ENCODE measurements at places on chromosomes 16 and 17.
A peak's percentile ranks its signal among the peaks of the same experiment; 100 is the strongest.

GRCh38 chr17:28744972-28745785, 1.4 kb downstream of the TRAF4 start:
- DNase-seq: peak; percentile 34

DNA sequence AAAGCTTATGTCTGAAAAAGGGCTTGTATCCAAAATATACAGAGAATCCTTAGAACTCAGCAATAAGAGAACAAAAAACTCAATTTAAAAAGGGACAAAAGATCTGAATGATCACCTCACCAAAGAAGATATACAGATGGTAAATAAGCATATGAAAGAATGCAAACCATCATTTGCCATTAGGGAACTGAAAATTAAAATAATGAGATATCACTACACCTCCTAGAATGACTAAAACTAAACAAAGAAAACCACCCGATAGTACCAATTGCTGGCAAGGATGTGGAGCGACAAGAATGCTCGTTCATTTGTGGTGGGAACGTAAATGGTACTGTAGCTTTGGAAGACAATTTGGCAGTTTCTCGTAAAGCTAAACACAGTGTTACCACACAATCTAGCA, 66.9 kb upstream of the MPHOSPH6 start:
- DNase-seq: no peak

GRCh38 chr16:27112093-27112811, 45.5 kb downstream of the C16orf82 start:
- DNase-seq: no peak

GRCh38 chr17:72388765-72389473, 268.1 kb downstream of the SOX9 start:
- DNase-seq: no peak

GRCh38 chr16:85941863-85942644, 43.1 kb downstream of the IRF8 start:
- DNase-seq: no peak
